ENCODE measurements at places on chromosomes 1 and 21.

DNA sequence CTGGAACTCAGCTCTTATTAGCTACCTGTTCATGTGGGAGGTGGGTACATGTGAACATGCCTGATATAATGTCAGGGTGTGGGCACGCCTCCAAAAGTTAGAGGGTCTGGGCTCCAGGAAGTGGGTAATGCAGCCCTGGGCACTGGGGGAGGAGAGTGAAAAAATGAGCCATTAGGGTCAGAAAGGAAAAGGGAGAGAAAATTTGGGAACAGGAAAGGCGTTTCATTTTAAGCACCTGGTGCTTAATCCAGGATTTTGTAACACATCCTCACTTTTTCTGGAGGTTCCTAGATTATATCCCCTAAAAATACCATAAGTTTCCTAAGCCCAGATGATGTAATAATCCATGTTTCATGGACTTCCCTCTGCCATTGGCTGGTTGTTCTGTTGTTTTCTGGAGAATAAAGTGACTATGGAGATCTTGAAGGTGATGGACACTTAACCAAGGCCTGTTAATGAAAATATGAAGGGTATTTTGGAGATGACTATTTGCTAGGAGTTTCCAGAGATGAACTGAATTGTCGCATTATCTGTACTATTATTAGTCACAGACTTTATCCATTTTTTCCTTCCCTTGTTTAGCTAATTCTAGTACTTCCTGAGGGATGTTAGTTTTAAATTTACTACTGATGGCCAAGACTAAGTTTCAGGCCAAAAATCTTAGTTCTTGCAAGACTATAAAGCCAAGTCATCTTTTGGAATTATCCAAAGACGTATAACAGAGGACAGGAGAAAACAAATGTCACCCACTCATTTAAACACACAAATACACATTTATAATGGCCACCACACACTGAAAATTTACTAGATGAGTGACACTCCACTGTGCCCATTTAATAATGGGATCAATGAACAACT lies 24.4 kb upstream of the TARBP1 start:
- DNase-seq = no peak

DNA sequence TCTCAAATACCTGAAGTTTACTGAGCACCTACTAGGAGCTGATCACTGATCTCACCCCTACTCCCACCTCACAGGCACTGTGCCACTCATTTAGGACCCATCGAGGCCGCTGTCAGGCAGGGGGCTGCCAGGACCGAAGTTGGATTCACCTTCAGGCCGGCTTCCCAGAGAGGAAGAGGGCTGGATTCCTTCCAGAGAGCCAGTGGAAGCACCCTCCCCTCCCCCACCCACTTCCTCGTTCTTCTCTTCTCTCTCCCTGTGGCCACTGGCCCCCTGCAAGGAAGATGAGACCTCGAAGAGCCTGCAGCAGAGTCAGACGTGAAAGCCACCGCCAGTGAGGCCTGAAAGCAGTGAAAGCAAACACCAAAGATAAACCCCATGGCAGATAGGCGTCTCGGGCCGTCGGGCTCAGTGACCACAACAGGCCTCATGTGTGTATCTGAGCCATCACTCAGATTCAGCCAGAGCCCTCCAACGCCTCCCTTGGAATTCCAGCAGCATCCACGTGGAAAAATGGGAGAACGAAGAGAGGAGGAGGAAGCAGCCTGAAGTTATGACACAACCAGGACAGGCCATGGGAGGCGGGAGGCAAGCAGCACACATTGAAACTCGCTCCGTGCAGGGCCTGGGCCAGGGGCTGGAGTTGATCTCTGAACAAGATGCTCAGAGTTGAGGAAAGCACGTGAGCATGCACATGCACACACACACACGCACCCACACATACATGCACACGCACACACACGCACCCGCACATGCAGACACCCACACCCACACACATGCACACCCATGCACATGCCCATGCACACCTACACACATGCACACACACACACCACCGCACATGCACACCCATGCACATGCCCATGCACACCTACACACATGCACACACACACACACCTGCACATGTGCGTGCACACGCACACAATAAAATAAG lies 6.2 kb upstream of the AGTRAP start:
- DNase-seq = no peak

- DNase-seq = no peak
Measured at GRCh38 chr1:185578293-185578692, 155.9 kb upstream of the HMCN1 start.

DNA sequence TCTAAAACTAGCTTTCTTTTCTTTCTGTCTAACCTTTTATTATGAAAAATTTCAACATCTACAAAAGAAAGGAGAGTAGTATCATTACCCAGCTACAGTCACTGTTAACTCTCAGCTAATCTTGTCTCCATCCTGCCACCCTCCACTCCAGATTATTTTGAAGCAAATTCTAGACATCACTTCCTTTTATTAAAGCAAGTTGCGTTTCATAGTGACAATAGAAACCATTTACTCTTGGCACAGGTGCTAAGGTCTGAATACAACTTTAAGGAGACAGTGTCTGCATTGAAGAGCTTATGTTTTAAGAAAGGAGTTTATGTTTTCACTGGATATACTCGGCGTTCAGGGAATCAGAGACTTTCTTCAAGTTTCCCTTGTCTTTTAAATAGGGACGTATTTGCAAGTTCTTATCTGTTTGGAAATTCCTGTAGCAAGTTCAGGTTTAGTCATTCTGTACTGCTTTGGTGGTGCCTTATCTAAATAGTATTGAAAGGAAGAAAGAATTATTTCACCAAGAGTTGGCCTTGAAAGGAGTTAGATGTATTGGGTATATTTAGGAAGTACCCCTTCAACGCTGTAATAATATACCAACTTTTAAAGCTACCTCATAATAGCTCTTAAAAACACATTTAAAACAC lies 42.7 kb downstream of the ITSN1 start:
- no peak for DNase-seq

GRCh38 chr1:247908766-247909165 lies 11.3 kb upstream of the OR2T8 start:
- no peak for DNase-seq

- no peak for DNase-seq
Measured at GRCh38 chr1:208164609-208165008, 79.6 kb downstream of the PLXNA2 start.

- DNase-seq = no peak
Measured at GRCh38 chr1:173503391-173503790, 26.3 kb downstream of the PRDX6 start.

- no peak for DNase-seq
Measured at GRCh38 chr1:245704765-245705164, 550.0 kb downstream of the KIF26B start.

All from PC-9 (cell line).